Stimulated activated CD4-positive, alpha-beta T cell treated with anti-CD3 and anti-CD28 coated beads, Interleukin-4, amount 100 ng/mL, for 48 hours (primary cell): ENCODE measurements at places on chromosomes 4 and X.
A peak's percentile ranks its signal among the peaks of the same experiment; 100 is the strongest.

GRCh38 chr4:180587379-180587778 is 1655.8 kb upstream of the TENM3 start:
- no peak for DNase-seq

DNA sequence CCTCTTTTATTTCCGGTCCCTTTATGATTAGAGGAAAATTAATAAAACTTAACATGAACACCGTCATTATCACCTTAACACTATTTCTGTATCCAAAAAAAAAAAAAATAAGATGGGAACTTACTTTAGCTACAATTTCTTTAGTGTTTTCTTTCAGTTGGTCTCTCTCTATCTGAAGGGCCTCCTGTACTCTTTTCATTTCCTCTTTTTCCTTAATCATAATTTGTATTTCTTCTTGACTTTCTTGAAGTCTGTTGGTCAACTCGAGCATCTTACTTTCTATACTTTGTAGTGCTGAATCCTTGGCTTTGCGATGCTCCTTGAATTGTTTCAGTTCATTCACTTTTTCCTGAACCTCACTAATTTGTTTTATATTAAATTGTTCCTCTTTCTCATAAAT is 45.3 kb upstream of the BDH2 start:
- no peak for DNase-seq

DNA sequence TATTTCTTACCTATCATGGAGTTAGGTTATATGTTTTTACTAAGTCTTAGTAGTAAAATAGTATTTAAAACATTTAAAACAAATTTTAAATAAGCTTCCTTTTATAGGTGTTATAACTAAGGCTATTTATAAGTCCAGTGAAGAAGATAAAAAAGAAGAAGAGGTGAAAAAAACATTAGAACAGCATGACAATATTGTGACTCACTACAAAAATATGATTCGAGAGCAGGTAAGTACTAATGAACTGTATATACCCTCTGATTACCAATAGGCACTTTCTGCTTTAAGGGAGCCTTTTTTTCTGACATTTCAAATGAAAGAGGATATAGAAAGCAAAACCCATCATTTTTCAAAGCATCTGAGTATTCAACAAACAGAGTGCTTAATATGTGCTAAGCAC is 76.6 kb downstream of the USO1 start:
- DNase-seq = no peak

DNA sequence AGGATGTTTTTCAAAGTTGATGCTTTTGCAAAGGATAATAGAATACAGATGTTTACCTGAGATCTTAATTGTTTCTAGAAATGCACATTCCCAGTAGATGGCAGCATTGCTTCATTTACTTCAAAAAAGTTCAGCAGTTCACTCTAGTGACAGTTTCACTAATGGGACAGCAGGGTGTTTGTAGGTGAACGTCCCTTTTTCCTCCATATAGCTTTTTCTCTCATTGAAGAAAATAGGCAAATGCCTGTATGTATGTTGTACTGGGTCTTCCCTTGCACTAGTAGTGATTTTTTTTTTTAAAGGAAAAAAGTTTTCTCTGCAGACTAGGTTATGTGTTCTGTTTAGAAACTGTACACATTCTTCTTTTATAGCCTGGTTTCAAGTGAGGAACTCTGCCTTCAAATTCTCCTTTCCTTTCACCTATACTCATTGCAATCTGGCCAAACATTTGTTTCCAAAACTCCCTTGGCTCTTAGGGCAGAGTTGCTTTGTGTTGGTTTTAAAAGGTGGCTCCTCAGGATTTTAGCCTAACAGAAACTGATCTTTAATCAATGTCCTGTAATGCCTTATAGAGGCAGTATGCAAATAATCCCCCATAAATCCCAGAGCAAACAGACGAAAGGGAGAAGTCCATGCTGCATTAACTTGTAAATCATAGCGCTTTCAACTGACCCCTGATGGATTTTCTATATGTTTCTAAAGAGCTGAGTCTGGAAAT is 86.3 kb downstream of the EGF start:
- no peak for DNase-seq

DNA sequence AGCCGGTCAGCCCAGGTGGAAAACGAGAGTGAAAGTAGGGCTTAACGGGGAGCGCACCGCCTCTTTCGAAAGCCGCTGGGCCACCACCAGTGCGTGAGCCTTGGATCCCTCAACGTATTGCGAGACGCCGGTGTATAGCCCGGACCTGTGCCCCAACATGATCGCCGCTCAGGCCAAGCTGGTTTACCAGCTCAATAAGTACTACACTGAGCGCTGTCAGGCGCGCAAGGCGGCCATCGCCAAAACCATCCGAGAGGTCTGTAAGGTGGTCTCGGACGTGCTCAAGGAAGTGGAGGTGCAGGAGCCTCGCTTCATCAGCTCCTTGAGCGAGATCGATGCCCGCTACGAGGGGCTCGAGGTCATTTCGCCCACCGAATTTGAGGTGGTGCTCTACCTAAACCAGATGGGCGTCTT is 929 bp downstream of the MAB21L2 start:
- no peak for DNase-seq

DNA sequence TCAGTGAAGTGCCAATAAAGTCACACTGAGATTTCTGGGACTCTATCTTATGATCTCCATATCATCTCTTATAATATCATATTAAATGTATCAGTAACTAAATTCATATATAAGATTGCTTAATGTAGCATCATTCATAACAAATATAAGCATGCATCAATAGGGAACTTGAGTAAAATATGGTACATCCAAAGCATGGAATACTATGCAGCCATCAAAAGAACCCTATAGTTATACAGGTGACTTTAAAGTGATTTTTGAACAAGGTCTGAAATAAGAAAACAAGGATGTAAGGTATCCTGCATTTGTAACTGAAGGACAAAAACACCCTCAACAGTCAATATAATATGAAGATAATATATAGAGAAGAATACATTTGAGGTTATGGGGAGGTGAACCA is 47.3 kb downstream of the HUWE1 start:
- DNase-seq = no peak

DNA sequence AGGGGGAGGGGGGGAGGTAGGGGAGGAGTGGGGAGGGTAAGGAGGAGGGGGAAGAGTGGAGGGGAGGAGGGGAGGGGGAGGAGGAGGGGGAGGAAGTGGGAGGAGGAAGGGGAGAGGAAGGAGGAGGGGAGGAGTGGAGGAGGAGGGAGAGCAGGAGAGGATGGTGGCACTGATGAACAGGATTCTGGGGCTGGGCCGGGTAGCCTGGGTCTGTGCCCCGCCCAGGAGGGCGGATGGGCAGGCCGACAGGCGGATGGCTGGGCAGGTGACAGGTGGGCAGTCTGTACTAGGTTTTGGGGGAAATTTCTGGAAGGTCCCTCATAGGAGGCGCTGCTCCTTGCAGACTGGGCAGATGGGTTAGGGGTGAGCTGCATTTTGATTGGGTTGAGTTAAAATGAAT is 66.0 kb upstream of the ADRA2C start:
- no peak for DNase-seq

DNA sequence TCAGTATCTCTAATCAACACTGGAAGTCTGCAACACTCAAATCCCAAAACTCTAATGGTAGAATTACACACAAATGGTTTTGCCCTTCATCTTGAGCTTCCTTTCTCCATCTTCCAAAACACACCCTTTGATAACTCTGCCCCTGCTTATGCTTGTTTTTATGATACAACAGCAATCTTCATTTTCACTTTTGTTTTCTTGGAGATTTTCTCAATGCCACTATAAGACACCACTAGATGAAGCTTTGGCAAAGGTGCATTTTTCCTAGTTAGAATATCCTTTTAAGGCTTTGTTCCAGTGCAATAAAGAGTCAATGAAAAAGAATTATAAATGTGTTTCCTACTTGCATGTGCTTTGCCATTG is 472.4 kb upstream of the NWD2 start:
- no peak for DNase-seq

DNA sequence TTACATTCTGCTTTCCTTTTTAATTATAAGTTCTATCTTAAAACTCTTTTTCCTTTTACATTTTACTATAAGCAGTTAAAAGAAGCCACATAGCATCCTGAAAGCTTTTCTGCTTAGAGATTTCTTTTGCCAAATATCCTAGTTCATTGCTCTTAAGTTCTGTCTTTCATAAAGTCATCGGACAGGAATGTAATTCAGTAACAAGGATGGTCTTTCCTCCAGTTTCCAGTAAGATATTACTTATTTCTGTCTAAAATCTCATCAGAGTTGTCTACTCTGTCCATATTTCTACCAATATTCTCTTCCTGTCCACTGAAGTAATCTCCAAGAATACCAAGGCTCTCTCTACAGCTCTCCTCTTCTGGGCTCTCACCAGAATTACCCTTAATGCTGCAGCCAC is 37.5 kb upstream of the ADH1C start:
- no peak for DNase-seq

DNA sequence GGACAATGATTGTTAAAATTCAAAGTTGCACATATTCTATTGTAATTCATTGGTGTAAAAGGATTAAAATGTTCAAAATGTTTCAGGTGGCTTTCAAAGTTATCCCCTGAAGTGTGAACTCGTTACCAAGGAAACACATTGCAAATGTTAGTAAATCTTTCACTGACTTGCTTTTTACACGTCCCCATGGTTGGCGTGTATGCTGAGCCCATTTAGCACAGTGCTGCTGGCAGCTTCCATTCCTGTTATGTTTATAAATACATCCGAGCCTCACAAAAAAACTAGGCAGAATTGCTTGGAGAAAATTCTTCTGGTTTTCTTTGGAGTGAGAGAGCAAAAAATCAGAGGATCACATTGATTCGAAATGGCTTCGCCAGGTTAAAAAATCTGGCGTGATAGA is 105.9 kb upstream of the HPGD start:
- DNase-seq = no peak

- DNase-seq = no peak
Observed at GRCh38 chr4:86892636-86892960, 376 bp upstream of the C4orf36 start.

GRCh38 chrX:112822892-112823291 is 17.7 kb downstream of the AMOT start:
- DNase-seq = no peak

GRCh38 chrX:86830685-86831084 is 682.4 kb downstream of the DACH2 start:
- DNase-seq = no peak

DNA sequence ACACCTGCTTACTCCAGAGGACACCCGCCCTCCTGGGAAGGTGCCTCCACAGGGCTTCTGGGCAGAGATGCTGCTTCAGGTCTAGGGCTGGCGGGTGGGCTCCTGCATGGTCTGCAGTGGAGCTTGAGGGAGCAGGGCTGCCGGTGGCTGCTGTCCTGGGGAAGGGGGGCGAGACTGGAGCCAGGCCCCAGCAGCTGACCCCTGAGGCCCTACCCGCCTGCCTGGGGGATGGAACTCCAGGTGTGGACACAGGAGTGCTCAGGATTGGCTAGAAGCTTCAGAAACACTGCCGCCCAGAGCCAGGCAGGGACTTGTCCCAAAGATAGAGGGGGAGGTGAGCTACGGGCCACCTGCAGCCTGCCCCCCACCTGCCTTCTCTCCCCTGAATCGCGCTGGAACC is 33.0 kb upstream of the ADRA2C start:
- no peak for DNase-seq

DNA sequence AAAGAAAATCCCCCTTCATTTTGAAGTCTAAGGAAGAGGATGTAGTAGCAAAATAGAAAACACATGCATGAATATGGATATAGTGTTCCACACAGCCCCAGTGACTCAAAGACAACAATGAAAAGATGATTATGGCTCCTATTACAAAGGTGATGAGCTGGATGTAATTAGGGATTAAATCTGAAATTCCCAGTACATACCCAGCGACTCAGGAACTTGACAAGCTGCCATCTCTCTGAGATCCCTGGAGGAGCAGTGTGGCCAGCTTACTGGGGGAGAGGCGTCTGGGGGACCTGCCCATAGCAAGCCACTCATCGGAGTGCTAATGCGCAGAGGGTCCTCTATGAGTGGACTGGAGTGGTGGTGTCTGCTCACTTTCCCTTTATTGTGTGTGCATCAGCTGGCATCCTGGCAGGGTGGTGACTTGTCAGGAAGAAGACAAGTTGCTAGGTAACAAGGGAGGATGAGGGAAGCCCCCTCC is 42.7 kb upstream of the MGST2 start:
- no peak for DNase-seq

DNA sequence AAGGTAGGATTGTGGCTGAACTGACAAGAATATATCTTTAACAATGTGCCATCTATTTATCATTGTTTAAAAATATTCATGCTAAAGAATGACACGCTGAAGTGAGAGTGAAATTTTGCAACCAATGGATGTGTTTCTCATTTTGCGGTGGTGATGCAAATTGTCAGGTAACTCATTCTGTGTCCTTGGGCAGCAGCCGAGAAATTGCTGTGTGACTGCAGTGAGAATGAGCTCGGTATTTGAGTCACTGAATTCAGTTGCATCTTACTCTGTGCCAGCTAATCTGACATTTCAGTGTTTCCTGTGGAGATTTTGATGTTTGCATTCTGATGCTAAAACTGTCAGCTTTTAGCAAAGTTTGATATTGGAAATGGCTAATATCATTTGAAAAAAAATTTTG is 28.1 kb downstream of the MCUB start:
- peak; percentile 44 for DNase-seq

- DNase-seq = no peak
Observed at GRCh38 chrX:148500423-148501385, at the start of gene AFF2. AFF2 (plus strand) TSS chrX:148500617; CDS start chrX:148501098, 481 bp downstream.

GRCh38 chr4:154018659-154019058 is 229.8 kb upstream of the SFRP2 start:
- DNase-seq = peak; percentile 0

DNA sequence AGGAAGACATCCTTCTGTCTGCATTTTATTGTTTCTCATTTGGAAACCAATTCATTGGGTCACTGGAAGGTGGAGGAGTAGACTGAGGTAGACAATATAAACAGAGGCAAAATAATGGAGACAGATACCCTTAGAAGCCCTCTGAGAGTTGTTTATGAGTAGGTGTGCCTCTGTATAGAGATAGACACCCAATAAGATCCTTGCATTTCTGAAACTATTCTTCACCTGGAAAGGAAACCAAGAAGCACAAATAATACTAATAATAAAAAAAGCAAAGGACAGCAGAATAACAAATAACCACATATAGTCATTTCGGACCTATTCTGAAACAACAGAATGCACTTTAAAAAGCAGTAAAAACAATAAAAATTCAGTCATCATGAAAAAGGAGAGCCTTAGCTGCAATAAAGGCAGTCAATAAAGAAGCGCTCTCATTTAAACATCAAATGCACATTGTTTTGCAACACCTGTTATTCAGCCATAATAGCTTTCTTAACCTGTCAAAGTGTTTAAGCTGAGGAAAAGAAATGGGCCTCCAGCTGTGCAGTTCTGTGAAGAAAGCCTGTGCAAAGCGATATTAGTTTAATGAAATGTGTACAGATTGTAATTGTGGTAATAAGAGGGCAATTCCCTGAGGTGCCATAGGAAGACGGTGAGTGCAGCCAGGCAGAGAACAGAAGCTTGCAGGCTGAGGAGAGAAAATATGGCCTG is 904.2 kb downstream of the STPG2 start:
- DNase-seq = no peak

GRCh38 chrX:53711436-53711835 is 24.9 kb upstream of the HUWE1 start:
- no peak for DNase-seq

- DNase-seq = no peak
Observed at GRCh38 chr4:2958446-2958845, 4.8 kb downstream of the NOP14 start.

GRCh38 chr4:56655627-56656345 is 25.3 kb downstream of the HOPX start:
- DNase-seq = no peak
